ENCODE measurements at places on chromosomes 5 and 9.
A peak's percentile ranks its signal among the peaks of the same experiment; 100 is the strongest.

DNA sequence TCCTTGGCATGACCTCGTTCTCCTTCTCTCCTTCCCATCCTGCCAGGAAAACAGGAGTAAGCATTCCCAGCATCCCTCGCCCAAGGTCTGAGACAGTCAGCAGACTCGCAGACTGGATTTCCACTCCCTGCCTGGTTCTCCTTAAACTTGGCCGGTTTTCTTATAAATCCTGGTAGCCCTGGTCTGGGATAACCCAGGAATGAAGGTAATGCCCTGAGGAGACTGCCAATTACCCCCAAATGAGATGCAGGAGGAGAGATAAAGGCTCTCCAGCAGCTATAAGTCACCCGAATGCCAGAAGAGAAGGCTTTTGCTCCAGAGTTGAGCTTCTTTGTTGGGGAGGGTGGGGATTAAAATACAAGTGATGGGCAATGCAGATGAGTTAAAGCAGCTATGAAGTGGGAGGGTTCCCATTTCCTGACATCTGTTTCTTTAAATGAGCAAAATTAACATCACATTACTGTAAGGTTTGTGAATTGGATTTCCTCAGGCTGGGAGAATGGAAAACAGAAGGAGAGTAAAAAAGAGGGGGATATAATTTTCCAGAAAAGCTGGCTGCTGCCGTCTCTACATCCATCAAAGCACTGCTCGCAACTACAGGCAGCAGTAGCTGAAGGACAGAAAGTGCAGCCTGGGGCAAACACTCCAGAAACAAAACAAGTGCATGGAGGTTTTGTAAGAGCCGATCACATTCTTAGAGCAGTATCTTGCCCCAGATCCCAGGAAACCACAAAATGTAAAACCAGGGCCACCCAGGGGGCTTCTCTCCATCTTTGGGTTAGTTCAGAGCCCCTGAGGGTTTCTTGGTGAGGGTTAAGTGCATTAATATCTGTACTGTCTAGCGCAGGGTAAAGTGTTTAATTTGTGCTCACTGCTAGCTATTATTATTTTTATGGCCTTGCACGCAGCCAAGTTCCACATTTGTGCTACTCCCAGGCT lies 177.6 kb upstream of the PANK3 start:
- no peak for ATAC-seq

DNA sequence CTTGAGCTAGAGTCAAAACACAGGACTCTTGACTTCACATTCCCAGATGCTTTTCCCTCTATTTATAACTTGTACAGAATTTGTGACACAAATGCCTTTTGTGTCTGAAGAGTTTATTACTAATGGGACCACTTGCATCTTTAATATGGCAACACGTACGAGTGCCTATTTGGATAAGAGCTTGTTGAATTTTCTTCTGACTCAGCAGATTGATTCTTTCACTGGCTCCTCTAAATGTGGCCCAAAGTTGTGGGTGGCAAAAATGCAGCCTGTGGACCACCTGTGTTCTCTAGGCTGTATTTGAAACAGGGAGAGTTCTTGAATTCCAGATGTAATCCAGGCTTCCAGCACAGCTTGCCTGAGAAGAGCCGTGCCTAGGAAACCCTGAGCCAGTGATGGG lies 34.1 kb upstream of the ERCC6L2 start:
- no peak for ATAC-seq

GRCh38 chr9:106889061-106889590 lies 26.2 kb downstream of the ZNF462 start:
- ATAC-seq: no peak

DNA sequence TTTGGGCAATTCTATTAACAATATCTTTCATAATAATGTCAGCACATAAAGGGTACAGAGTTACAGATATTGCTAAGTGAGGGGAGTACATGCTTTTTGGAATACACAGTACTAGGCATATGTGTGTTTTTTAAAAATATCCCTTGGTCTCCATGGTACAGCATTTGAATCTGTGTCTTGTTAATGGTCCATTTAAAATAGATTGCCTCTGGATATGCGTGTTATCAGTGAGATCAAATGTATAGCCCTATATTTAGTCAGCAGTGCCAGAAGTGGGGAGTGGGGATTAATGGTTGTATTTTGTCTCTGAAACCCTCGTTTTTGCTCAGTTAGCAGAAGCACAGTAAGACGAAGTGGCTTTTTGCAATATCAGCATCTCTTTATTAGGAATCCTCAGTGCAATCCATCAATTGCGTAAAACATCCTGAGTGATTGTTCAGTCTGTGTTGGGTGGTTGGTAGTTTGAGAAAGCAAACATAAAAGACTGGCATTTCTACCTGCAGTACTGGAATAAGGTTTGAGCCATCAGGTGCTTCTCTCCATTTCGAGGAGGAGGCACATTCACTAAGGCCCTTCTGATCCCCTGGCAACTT lies 19.0 kb downstream of the SKP2 start:
- ATAC-seq: no peak

DNA sequence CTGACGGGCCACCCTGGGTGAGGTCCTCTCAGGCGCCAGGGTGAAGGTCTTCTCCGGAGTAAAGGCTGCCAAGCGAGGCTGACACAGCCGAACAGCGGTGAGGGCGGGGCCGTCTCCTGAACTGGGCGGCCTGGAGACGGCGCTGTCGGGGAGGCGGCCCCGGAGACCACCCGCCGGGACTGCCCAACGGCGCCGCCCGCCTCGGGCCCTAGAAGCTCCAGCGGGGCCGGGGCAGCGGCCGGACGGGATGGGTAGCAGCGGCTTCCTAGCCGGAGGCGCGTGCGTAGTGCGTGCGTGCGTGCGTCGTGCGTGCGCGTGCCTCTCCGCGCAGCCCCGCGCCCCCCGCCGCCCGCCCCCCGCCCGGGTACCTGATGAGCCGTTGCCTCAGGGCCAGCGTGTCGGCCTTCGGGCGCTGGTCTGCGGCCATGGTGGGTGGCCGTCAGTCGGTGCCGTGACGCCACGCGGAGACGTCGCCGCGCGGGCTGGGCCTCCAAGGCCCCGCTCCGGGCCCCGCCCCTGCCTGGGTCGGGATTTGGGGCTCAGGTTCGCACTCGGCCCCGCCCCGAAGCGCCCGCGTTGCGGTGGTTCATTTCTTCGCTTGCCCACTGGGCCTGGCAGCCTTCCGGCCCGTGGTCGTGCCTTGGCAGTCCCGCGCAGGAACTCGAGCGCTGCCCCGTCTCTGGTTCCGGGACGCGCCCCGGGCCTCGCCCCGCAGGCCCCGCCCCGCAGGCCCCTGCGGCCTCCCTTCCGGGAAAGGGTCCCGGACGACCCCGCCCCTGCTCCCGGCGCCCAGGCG lies at the start of gene PHYKPL:
PHYKPL (minus strand) TSS at position 679 of the 796 bp plus-strand sequence; CDS start at position 427, 252 bp downstream.
- peak; percentile 83 for ATAC-seq

GRCh38 chr5:13831351-13831750 lies 113.1 kb downstream of the DNAH5 start:
- no peak for ATAC-seq

GRCh38 chr5:151270599-151270998 lies 17.6 kb downstream of the GM2A start:
- no peak for ATAC-seq

DNA sequence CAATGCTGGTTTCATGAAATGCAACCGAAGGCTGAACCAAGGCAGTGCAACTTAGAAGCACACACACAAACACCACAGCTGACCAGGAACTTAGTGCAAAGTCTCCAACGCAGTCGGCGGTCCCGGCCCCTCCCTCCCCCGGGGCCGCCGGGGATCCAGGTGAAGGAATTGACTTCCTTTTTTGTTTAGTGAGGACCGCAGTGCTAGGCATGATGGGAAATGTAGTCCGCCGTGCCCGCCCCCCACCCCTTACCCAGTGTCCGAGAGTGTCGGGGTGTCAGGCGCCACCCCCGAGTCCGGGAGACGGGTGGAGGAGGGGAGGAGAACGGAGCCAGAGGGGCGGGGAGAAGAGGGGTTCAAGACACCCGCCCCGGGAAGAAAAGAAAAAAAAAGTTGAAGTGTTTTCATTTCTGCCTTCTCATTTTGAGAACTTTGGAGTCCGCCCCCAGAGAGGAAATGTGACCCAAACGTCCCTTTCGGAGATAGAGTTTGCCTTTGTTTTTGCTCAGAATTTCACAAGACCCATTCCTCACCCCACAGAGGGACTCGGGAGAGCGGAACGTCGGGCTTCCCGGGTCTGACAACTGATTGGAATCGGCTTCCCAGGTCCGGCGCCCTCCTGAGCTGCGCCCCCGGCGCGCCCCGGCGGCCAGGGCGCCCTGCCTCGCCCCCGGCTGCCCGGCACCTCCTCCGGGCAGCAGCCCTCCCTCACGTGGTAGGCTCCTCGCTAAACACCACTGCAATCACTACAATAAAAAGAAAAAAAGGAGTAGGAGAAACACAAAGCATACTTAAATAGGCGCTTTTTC lies 2.0 kb downstream of the IER5L start:
- peak; percentile 60 for ATAC-seq

GRCh38 chr9:80632041-80632440 lies 1057.3 kb downstream of the TLE1 start:
- no peak for ATAC-seq

GRCh38 chr5:168914491-168914890 lies 335.3 kb upstream of the PANK3 start:
- no peak for ATAC-seq

GRCh38 chr9:131672451-131672850 lies 67.4 kb downstream of the RAPGEF1 start:
- no peak for ATAC-seq

DNA sequence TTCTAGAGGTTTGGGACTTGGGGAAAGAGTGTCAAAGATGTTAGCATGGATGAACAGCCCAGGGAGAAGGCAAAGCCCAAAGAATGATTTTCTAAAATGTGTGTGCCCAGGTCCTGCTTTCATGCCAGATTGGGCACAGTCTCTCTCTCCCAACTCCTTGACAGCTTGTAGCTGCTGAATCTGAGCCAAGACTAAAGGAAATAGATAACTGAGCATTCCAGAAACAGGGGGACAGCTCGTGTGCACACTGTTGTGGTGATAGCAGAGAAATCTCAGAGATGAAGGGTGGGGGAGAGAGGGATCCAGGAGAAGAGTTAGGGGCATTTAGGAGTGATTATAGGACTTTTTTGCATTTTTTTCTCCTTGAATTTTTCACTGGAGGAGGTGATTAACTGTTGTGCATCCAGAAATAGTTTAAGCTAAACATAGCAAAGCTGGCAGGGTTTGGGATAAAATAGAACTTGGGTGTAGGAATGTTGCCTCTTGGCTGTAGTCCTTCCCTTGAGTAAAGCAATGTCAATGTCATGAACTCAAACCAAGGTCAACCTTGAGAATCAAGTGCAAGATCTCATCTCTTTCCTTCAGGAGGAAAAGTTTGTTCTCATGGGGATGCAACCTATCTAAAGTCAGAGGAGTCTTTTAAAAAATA lies 245.9 kb downstream of the SH3GL2 start:
- no peak for ATAC-seq

DNA sequence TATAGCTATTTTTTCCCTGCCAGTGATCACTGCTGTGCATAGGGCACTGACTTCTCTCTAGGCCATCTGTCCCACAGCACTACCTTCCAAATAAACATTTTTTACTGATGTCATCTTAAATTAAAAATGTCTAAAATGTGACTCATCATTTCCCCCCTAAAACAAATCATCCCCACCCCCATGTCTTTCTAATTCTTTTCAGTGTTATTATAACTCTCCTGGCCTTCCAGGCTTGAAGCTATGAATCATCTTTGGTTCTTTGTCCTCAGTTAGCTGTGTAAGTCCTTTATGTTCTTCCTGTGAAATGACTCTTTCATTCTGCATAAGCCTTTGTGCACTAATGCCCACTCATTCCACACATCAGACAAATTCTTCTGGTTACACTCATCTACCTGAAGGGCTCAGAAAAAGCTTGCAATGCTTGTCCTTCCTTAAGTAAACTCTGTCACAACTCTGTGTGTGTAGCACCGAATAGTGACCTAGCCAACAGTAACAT lies 78.1 kb downstream of the CFAP95 start:
- ATAC-seq: no peak

- no peak for ATAC-seq
Observed at GRCh38 chr5:133123297-133123696, 71.5 kb downstream of the HSPA4 start.

- ATAC-seq: no peak
Observed at GRCh38 chr5:73663860-73664240, 37.9 kb downstream of the ARHGEF28 start.

DNA sequence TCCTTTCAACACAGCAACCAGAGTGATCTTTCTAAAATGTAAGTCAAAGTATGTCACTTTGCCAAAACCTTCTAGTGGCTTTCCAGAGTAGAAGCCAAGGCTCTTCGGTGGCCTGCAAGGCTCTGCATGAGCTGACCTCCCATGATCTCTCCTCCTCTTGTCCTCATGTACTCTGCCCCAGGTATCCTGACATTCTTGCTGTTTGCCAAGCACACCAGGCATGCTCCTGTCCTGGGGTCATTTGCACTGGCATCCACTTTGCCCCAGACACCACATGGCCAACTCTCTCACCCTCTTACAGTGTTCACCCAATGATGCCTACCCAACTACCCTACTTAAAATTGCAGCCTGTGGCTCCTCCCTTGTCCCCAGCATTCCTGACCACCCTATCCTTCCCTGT lies 86.3 kb downstream of the ZNF618 start:
- ATAC-seq: no peak

DNA sequence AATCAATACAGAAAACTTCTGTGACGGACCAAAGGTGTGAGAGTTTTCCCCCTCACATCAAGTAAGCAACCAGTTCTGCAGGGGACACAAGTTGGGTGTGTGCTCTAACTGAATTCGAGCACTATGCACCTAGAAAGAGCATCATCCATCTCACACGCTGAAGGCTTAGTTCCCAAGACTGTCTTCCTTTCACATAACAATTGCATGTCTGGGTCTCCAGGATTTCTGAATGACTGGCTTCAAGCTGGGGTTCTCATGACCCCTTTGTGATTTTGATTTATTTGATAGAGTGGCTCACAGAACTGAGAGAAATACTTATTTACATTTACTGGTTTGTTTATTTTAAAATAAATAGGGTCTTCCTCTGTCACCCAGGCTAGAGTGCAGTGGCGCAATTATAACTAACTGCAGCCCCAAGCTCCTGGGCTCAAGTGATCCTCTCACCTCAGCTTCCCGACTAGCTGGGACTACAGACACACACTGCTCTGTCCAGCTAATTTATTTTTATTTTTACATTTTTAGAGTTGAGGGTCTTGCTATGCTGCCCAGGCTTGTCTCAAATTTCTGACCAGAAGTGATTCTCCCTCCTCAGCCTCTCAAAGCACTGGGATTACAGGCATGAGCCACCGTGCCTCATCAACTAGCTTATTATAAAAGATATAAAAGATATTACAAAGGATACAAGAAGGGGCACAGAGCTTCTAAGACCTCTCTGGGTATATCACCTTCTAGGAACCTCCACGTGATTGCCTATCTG lies 316.7 kb upstream of the CDH12 start:
- ATAC-seq: no peak

DNA sequence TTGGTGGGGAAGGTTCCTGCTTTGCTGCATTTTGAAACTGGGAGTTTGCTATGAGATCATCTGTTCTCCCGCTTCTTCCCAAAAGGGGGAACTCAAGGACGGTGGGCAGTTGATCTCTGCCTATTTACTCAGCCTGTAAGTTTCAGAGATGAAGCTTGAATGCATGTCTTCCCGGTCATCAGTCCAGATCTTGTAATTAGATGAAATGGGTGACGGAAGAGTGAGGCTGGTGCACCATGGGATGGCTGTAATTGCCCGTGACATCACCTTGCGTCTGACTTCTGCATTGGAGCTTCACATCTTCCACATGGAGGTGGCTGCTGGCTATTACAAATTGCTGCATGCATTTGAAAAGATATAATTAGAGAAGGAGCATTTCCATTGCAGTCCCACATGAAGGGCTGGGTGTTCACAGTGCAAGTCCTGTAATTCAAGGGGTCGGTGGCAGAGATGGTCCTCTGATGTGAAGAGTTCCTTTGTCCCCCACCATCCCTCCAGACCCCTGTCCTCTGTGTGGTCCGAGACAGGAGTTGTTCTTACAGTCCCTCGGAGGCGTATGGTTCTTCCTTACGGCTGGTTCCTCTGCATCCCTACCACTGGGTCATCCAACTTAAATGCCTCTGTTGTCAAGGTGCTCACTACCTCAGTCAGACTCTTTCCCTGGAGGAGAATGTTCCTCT lies 72.9 kb downstream of the ZNF618 start:
- no peak for ATAC-seq

Measured in gastroesophageal sphincter (tissue), 4 donors.